Breast epithelium (tissue), 4 donors: ENCODE measurements at places on chromosomes 5 and 9. TPM values are rescaled to one million over a fixed set of nuclear protein-coding genes. Genes with fewer than 3 reads are reported as not detected.

DNA sequence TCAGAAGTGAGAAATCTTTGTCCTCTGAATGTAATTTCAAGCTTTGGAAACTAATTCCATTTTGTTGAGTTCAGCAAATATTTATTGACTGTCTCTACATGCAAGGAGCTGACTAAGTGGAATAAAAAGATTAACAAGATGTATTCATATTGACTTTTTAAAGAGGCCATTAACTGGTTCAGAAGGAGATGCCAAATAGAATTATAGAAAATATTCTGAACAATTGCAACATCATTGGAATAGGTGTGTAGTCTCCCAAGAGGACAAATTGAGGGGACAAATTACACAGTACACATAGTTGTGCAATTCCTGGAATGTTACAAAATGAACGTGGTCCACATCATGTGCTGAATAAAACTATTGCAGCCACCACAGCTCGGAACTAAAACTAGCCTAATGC is 224.2 kb downstream of the NPR3 start:
- no peaks in the 10 kb centered on the region for H3K4me1 ChIP-seq
- no peaks in the 10 kb centered on the region for H3K27me3 ChIP-seq
- H3K36me3 ChIP-seq, result no peaks in the 10 kb centered on the region

FAM200C gene
- 5.6 TPM for total RNA-seq

DNA sequence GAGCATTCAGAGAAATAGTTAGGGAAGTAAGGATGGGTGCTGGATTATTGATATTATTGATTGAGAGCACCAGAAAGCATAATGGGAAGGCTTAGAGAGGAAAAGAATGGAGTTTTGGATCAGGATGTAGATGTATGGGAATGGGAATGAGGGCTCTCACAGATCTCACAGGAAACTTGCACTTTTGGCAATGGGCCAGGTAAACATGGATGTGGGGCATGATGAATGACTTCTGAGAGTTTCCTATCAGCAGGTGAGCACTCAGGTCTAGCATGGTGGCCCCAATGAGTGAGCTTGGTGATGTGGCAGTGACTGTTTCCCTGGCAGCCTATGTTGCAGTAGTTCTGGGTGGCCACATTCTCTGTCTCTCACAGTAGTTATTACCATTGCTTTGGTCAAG is 283.8 kb downstream of the FBXL7 start:
- H3K36me3 ChIP-seq, result no peaks in the 10 kb centered on the region
- no peaks in the 10 kb centered on the region for H3K27me3 ChIP-seq
- H3K4me1 ChIP-seq, result no peaks in the 10 kb centered on the region
- H3K4me3 ChIP-seq, result no peak overlapping the region
- H3K27ac ChIP-seq, result no peak overlapping the region
- no peak for DNase-seq

- H3K4me3 ChIP-seq, result no peak overlapping the region
- H3K27me3 ChIP-seq, result no peaks in the 10 kb centered on the region
- no peak overlapping the region for H3K27ac ChIP-seq
- H3K4me1 ChIP-seq, result no peaks in the 10 kb centered on the region
Measured at GRCh38 chr9:130402243-130402642, 42.5 kb upstream of the ASS1 start.

ITGA2 gene
- total RNA-seq, result 0.80 TPM

RBM27 gene
- total RNA-seq, result 31.8 TPM

PCDHGC5 gene
- 3.3 TPM for total RNA-seq

CDC20B gene
- not detected for total RNA-seq

- no peaks in the 10 kb centered on the region for H3K4me1 ChIP-seq
- no peaks in the 10 kb centered on the region for H3K36me3 ChIP-seq
- no peaks in the 10 kb centered on the region for H3K27me3 ChIP-seq
- no peak overlapping the region for H3K4me3 ChIP-seq
Measured at GRCh38 chr9:19481971-19482404, 73.2 kb downstream of the ACER2 start.

- no peak overlapping the region for H3K27ac ChIP-seq
- no peaks in the 10 kb centered on the region for H3K4me1 ChIP-seq
- no peak overlapping the region for H3K4me3 ChIP-seq
- no peak for DNase-seq
- no peaks in the 10 kb centered on the region for H3K36me3 ChIP-seq
Measured at GRCh38 chr9:77901771-77902170, 129.8 kb downstream of the GNAQ start.

SLIT3 gene
- 103 TPM for total RNA-seq

HBEGF gene
- total RNA-seq, result 22.9 TPM

- no peak overlapping the region for H3K27ac ChIP-seq
- H3K4me1 ChIP-seq, result no peaks in the 10 kb centered on the region
- H3K36me3 ChIP-seq, result no peaks in the 10 kb centered on the region
- H3K27me3 ChIP-seq, result no peaks in the 10 kb centered on the region
Measured at GRCh38 chr9:78014776-78015175, 16.8 kb downstream of the GNAQ start.

ACSL6 gene
- 0.33 TPM for total RNA-seq

DNA sequence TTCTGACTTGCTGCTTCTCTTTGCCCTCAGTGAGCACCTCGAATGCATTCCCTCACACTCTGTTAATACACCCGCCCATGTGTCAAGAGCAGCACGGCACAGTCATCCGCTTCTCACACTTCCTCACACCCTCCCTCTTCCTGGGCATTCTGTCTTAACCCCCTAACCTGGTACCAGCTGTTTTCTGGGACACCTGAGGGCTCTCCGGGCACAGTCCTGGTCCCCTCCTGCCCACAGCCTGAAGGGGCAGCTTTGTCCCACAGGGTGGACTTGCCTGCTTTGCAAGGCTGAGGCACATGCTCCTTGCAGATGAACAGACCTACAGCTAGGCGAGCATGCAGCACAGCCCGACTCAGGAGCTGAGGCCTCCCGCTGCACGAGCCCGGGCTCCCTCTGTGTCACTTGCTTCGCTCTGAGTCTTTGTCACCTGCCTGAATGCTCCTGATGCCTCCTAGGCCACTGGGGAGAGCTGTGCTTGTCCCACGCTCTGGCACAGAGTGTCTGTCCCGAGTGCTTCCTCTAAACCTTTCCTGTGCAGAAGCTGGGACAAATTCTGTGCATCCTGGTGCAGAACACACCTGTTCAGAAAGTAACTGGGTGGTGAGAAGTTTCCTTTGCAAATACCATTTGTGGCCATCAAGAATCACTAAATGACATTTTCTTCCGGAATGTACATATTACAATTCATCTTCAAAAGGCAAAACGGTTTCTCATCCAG is 47.8 kb downstream of the AHRR start:
- DNase-seq, result peak; percentile 10
- no peak overlapping the region for H3K27ac ChIP-seq
- H3K36me3 ChIP-seq, result no peaks in the 10 kb centered on the region

DNA sequence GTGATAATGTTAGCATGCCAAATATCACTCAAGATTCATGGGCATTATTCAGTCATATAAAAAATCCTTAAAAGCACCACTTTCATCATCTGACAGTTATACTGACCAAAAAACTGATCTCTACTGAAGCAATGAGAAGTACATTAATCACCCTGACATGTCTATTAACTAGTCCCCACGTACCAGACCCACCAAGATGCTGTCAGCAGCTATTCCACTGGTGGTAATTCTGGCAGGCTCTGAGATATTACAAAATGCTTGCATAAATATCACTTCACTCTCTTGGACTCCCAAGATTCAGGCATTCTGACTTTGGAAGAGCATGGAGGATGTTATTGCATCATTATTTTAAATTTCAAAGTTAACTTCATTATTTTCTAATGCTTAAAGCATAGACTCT is 717.0 kb downstream of the DNAH5 start:
- H3K36me3 ChIP-seq, result no peaks in the 10 kb centered on the region
- H3K4me1 ChIP-seq, result no peaks in the 10 kb centered on the region
- no peak for DNase-seq

GRCh38 chr5:79800979-79801827 is 111.6 kb downstream of the CMYA5 start:
- no peak for DNase-seq
- no peaks in the 10 kb centered on the region for H3K4me1 ChIP-seq
- no peak overlapping the region for H3K4me3 ChIP-seq
- no peak overlapping the region for H3K27ac ChIP-seq
- H3K27me3 ChIP-seq, result no peaks in the 10 kb centered on the region
- H3K36me3 ChIP-seq, result no peaks in the 10 kb centered on the region

MAMDC2 gene
- 17.0 TPM for total RNA-seq

DNA sequence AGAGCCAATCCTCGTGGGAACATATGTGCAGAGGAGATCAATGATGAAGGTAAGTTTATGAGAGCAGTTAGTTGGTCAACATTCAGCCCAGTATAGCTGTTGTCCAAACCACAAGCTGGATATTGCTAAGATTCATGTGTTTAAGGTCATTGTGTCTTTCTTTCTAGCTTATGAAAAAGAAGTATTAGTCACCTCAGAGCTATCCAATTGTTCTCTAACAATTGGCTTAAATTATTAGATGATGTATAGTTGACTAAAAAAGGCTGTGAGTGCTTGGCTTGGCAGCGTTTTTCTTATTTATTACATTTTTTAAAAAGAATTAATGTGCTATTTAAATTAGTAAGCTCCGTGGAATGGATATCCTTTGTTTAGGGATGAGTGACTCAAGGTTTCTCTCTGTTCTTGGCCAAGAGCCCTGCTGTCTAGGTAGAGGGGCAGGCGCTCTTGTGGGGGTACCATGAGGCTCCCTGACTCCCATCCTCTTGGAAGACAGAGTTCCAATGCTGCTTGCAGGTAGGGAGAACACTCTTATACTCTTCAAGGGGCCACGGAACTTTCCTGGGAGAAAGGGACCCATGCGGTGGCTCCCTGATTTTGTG is 487.4 kb downstream of the IRX1 start:
- H3K4me1 ChIP-seq, result no peaks in the 10 kb centered on the region
- no peak for DNase-seq
- no peaks in the 10 kb centered on the region for H3K27me3 ChIP-seq
- no peaks in the 10 kb centered on the region for H3K36me3 ChIP-seq
- no peak overlapping the region for H3K27ac ChIP-seq

DNA sequence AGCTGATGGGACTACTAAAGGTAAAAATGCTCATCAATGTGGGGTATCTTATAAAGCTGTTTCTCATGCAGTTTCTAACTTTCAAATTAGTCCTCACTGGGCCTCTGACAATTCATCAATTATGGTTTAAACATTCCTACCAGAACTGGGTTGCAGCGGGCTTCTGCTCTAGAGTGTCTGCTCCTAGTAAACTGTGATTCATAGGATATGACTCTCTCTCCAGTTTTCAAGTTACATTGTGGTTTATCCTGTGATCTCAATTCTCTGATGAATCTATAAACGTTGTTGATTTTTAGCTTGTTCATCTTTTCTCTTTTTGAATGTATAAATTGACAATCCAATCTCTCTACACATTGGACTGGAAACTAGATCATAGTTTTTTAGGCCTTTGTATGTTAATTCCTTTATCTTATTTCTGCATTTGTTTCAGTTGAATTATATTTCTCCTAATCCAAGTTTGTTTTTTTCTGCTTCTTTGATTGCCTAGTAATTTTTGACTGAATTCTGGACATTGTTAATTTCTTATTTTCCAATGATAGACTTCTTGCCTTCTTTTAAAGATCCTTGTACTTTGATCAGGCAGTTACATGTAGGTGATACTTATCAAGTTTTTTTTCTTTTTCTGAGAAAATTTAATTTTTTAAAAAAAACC is 822.6 kb downstream of the TLE1 start:
- no peaks in the 10 kb centered on the region for H3K36me3 ChIP-seq
- no peak overlapping the region for H3K27ac ChIP-seq
- no peak for DNase-seq

NEURL1B gene
- 6.3 TPM for total RNA-seq

GBGT1 gene
- total RNA-seq, result 21.3 TPM

GRCh38 chr9:16368237-16369087 is 502.0 kb downstream of the BNC2 start:
- no peak overlapping the region for H3K4me3 ChIP-seq
- no peaks in the 10 kb centered on the region for H3K27me3 ChIP-seq
- no peak for DNase-seq
- no peak overlapping the region for H3K27ac ChIP-seq
- H3K36me3 ChIP-seq, result no peaks in the 10 kb centered on the region

TMEM215 gene
- not detected for total RNA-seq

- no peak overlapping the region for H3K4me3 ChIP-seq
- H3K27me3 ChIP-seq, result no peaks in the 10 kb centered on the region
- DNase-seq, result no peak
- no peaks in the 10 kb centered on the region for H3K36me3 ChIP-seq
Measured at GRCh38 chr9:87714819-87715218, 11.1 kb upstream of the CTSL start.

ALDH1A1 gene
- total RNA-seq, result 80.1 TPM

GRCh38 chr5:67031057-67031443 is 165.5 kb downstream of the CD180 start:
- H3K4me3 ChIP-seq, result no peak overlapping the region
- no peak for DNase-seq
- peak overlapping the region; percentile 15 for H3K27ac ChIP-seq
- H3K27me3 ChIP-seq, result no peaks in the 10 kb centered on the region

- no peaks in the 10 kb centered on the region for H3K36me3 ChIP-seq
- no peak for DNase-seq
- H3K27ac ChIP-seq, result no peak overlapping the region
- H3K4me1 ChIP-seq, result no peaks in the 10 kb centered on the region
- no peak overlapping the region for H3K4me3 ChIP-seq
- no peaks in the 10 kb centered on the region for H3K27me3 ChIP-seq
Measured at GRCh38 chr9:104984121-104984520, 56.2 kb upstream of the ABCA1 start.

DNA sequence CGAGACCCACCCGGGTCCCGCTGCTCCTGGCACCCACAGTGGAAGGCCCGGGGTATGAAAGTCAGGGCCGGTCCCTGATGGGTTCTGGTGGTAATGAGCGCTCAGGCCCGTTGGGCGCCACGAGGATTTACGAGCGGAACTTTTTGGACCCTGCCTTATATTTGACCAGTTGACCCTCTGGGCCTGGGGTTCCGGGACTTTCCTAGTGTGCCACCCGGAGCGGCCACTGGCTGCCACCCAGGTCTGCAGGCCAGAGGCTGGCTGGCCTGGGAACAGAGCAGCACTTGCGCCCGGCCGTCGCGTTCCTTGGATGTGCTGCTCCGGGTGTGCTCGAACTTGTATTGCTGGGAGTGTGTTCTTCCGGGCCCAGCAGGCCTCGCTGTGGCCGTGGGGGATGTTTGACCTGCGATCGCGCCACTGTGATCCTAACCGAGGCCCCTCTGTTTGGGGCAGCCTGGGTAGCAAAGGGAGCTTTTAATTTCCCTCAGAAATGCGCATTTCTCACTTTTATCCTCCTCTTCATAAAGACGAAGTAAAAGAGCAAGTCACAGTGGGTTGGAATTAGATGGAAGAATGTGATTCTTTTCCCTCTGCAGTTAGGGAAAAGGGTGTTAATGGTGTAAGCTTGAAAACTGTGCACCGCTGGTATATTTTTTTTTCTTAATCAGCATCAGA is 1.2 kb downstream of the F2RL1 start:
- H3K27ac ChIP-seq, result no peak overlapping the region
- no peaks in the 10 kb centered on the region for H3K36me3 ChIP-seq
- H3K4me1 ChIP-seq, result no peaks in the 10 kb centered on the region
- peak overlapping the region; percentile 59 for H3K4me3 ChIP-seq
